ENCODE measurements at places on chromosomes 1 and 21. TPM values are rescaled to one million over a fixed set of nuclear protein-coding genes. Genes with fewer than 3 reads are reported as not detected.

DNA sequence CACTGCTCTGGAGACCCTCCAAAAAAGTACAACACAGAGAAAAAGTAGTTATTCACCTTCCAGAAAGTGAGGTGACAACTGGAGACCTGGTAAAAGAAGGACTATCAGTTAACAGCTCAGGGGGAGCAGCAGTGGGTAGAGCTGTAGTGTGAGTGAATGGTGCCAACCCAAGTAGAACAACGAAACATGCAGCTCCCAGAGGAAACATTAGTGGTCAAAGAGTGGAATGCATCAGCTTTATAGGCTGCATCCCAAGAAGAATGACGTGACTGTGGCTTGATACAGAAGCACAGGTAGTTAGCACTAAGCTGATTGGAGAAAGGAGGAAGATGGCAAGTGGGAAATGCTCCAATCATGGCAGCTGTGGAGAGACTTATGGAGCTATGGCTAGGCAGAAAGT, 275.7 kb upstream of the CAMK1G start:
- no peak for DNase-seq

GRCh38 chr1:46523496-46524353, 27.7 kb downstream of the KNCN start:
- no peak for DNase-seq

GRCh38 chr1:182674346-182675246, 9.8 kb downstream of the RGS8 start:
- DNase-seq: no peak

DNA sequence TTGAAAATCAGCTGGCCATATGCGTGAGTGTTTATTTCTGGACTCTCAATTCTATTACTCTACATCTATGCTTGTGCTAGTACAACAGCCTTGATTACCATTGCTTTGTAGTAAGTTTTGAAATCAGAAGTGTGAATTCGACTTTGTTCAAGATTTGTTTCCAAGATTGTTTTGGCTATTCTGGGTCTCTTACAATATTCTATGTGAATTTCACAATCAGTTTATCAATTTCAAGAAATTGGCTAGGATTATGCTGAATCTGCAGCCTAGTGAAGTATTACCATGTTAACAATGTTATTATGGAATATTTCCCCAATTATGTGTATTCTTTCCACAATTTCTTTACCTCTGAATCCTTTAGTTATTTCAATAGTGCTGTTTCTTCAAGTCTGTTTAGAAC, 19.5 kb downstream of the SFPQ start:
- no peak for DNase-seq

DNA sequence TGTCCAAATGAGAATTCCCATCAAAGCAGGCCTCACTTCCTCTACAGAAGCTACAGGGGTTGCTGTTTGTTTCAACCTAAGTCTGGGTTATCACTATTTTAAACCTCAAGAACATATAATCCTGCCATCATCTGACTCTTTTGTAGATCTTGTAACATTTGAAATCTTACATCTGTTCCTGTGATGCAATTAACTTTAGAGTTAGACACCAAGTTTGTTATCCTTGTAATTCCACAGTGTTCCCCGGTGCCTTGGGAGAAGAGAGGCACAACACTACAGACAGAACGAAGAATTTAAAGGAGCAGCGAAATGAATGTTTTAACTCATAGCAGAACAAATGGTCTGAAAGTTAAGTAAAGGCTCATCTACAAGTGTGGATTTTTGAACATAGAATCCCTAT, 116.1 kb downstream of the UCHL5 start:
- no peak for DNase-seq

DNA sequence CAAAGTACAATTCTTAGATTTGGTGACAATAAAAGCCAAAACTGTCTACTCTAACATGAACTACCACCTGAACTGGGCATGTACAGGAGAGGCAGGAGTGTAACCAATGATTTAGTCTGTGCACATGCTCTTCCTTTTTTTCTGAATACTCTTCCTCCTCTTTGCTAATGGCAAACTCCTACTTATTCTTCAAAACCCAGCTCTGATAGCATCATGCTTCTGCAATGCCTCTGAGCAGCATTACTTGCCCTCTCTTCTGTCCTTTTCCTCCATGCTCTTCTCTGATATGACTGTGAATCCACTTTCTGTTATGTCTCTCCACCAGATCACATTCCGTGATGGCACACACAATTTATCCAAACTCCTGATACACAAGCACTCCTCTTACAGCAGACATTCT, 31.4 kb downstream of the CNN3 start:
- no peak for DNase-seq

- DNase-seq: no peak
Observed at GRCh38 chr1:89966656-89967055, 28.3 kb upstream of the ZNF326 start.

DNA sequence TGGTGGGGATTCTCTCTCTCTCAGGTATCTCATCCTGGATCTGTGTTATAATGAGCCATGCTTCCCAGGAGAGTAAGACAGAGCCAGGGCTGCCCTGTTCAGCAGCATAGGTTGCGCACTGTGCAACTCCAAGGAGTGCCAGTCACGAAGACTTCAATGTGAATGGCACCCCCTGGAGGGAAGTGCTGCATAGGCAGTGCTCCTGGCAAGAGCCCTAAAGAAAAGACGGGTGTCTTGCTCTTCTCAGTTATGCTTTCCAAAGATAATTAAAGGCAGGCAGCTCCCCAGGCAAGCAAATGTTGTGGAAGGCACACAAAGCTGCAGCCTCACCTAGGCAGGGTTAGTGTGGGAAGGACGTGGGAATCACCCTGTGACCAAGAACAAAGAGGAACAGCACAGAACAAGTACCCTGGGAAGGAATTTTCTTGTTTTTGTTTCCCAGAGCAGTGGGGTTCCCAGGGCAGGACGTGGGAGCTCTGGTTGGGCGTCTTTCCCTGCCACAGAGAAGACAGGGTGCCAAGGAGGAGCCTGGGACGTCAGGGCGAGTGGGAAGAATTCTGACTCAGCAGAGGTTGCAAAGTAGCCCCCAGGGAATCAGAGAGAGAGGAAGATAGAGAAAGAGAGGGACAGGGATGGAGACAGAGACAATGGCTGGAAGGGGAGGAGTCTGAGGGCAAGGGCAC, 120.9 kb downstream of the KCNN3 start:
- DNase-seq: peak; percentile 28

DNA sequence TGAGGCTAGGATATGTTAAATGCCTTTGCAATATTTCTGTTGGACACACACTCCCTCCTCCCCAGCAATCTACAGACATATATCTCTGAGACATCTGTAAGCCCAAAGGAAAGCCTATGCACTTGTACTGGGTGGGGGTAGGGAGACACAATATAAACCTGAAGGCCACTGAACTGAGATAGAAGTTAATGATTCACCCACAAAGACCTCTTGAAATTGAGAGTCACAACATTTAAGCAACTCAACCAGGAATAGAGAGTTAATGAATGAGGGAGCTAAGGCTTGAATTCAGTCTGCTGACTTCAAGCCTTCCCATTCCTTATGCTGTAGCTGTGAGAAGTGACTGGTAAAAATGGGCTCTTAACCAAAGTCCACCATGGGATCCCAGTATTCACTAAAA, 5.0 kb downstream of the OR10J1 start:
- no peak for DNase-seq

GRCh38 chr1:43975249-43975961, 645 bp downstream of the ATP6V0B start:
- DNase-seq: no peak

- DNase-seq: peak; percentile 27
Observed at GRCh38 chr1:1272341-1273208, 1.1 kb downstream of the UBE2J2 start.

DNA sequence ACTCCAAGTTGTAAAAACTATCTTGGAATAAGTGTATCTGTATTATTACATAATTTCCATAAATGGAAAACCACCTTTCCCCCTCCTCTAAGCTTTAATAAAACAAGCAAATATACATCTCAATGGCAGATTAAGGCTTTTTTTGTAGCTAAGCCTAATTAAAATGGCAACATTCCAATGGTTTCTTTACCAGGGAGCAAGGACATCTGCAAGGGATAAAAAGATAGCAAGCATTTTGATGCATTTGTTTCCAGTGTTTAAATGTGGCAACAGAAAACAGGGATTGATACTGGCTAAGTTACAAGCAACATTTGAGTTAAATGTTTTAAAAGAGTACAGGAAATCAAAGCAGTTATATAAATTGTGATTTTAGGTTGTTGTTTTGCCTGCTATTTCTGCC, 1012.7 kb downstream of the ADGRL2 start:
- DNase-seq: no peak

- peak; percentile 54 for DNase-seq
Observed at GRCh38 chr1:20787840-20788795, 1.0 kb upstream of the HP1BP3 start.

Gene FCGR1A
- total RNA-seq: not detected

Gene SYTL1
- not detected for total RNA-seq

Gene ATP6V1G3
- not detected for total RNA-seq

Gene MYOM3
- total RNA-seq: under 0.01 TPM

Gene ERG
- total RNA-seq: not detected

Gene ASCL5
- not detected for total RNA-seq
